Activated CD4-positive, alpha-beta memory T cell treated with anti-CD3 and anti-CD28 coated beads for 36 hours (primary cell): ENCODE measurements at places on chromosomes 4 and X. TPM values are rescaled to one million over a fixed set of nuclear protein-coding genes. Genes with fewer than 3 reads are reported as not detected.

TMEM35A gene
- not detected for total RNA-seq

DNA sequence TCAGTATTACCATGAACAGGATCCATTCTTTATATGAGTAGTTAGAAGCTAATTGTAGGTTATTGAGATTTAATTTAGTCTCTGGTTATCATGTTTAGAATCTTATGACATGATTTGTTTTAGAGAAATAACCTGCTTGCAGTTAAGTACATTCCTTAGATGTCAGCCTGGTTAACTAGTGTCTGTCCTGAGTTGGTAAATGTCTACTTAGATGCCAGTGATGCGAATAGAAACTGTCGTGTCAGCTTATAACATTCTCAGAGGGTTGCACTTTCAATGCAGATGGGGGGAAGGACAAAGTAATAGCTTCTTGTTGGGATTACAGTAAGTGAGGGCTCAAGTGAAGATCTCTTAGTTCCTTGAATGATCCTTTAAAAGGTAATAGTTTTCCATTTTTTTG is 227.8 kb upstream of the SPRY1 start:
- peaks cover 3% of the 10 kb centered on the region for H3K36me3 ChIP-seq
- H3K4me3 ChIP-seq: no peak overlapping the region
- H3K4me1 ChIP-seq: peaks cover 3% of the 10 kb centered on the region
- no peaks in the 10 kb centered on the region for H3K27me3 ChIP-seq
- DNase-seq: no peak

GRCh38 chr4:65367306-65367705 is 303.0 kb downstream of the EPHA5 start:
- no peaks in the 10 kb centered on the region for H3K36me3 ChIP-seq
- DNase-seq: no peak
- H3K27ac ChIP-seq: no peak overlapping the region

DNA sequence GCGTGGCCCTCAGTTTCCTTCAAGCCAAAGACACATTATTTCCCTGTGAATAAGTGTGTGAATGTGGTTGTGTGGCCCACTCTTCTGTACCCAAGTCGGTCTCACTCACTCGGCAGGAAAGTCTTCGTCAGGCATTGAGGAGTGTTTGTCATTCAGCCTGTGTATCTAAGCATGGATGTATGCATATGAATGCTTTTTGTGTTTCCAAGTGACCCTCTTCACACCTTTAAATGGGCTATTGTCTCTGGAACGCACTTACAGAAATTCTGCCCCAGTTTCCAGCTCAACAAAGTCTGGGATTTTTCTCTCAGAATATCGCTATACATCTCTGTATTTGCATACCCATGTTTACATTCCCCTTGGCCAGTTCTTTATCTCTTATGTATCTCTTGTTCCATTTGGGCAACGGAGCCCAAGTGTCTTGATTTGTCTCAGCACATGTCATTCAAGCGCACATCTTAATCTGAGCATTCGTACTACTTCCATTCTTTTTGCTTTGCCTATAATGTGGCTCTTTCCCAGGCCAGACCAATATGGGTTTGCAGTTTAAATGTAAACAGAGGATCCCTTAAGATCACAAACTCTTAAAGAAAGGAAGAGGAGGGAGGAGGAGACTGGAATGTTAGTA is 4.8 kb downstream of the BCOR start:
- H3K36me3 ChIP-seq: peaks cover 4% of the 10 kb centered on the region
- DNase-seq: no peak
- no peaks in the 10 kb centered on the region for H3K27me3 ChIP-seq
- H3K4me1 ChIP-seq: peaks cover 45% of the 10 kb centered on the region
- peak overlapping the region; percentile 3 for H3K4me3 ChIP-seq

DNA sequence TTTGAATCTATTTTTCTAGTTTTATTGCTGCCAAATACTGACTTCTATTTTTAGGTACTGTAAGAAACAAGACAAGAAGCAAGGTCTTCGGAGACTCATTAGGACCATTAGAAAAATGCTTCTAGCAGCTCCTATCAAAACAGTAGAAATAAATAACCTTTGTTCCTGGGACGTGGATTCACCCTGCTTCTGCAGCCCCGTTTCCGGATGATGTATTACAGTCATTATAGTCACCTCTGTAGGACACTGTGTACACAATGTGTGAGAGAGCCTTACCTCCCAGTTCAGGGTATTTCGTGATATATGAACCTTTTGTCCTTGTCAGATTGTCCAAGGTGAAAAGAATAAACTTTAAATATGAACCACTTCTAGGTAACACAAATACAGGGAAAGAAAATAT is 484.0 kb upstream of the TECRL start:
- no peaks in the 10 kb centered on the region for H3K36me3 ChIP-seq
- H3K4me1 ChIP-seq: no peaks in the 10 kb centered on the region
- no peak overlapping the region for H3K4me3 ChIP-seq
- H3K27me3 ChIP-seq: no peaks in the 10 kb centered on the region
- H3K27ac ChIP-seq: no peak overlapping the region

- no peak overlapping the region for H3K4me3 ChIP-seq
- peak overlapping the region; percentile 53 for H3K27ac ChIP-seq
- peaks cover 16% of the 10 kb centered on the region for H3K4me1 ChIP-seq
- no peak for DNase-seq
- peaks cover 16% of the 10 kb centered on the region for H3K36me3 ChIP-seq
These were observed 145.2 kb upstream of the MAB21L2 start for GRCh38 chr4:150436598-150437370.

DNA sequence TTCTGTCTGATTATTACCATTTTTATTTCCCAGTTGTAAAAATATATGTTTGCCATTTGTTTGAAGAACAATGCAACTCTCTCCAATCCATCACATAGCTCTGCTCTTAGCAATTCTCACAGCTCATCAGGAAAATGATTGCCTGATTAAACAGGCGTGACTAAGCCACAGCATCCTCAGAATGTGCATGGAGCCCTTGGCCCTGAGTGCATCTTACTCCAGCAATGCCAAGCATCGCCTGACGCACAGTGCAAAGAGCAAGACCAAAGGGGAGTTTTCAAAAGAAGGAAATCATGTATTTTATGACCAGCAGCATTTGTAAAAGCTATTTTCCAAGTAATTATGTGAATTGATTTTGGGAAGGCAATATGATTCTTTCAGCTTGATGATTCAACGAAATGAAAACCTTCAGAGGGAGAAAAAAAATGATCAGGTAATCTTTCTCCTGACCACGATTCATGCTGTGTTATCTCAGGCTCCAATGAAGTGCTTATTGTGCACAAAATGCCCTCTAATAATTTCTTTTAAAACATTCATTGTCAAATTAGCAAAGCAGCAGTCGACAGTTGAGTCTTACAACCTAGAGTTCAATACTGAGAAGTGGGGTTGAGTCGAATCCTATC is 138.0 kb upstream of the FAM9B start:
- H3K4me3 ChIP-seq: no peak overlapping the region
- peaks cover 2% of the 10 kb centered on the region for H3K36me3 ChIP-seq
- no peak overlapping the region for H3K27ac ChIP-seq

CXCL5 gene
- not detected for total RNA-seq

DNA sequence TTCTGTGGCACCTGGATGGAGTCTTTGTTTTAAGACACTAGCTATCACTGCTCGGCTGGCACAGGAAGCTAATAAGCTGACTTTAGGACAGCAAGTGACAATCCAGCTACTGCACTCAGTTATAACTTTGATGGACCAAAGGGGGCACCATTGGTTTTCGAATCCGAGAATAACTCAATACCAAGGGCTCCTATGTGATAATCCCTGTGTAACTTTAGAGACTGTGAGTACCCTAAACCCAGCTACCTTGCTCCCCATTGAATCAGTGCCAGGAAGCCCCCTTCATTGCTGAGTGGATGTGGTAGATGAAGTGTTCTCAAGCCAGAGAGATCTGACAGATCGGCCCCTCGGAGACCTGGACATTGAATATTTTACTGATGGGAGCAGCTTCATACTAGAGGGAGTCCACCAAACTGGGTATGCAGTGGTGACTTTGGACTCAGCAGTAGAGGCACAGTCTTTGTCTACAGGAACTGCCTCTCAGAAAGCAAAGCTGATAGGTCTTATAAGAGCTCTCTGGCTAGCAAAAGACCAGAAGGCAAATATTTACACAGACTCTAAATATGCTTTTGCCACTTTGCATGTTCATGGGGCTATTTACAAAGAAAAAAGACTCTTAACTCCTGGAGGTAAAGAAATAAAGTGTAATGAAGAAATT is 35.5 kb upstream of the UGT2B7 start:
- no peaks in the 10 kb centered on the region for H3K36me3 ChIP-seq
- no peaks in the 10 kb centered on the region for H3K4me1 ChIP-seq
- no peak overlapping the region for H3K4me3 ChIP-seq
- no peak for DNase-seq

- H3K27me3 ChIP-seq: peaks cover 4% of the 10 kb centered on the region
- no peak overlapping the region for H3K27ac ChIP-seq
- no peak for DNase-seq
- H3K4me3 ChIP-seq: no peak overlapping the region
These were observed 32.2 kb upstream of the MSL3 start for GRCh38 chrX:11725631-11726442.

REPS2 gene
- total RNA-seq: not detected

- H3K4me1 ChIP-seq: no peaks in the 10 kb centered on the region
- no peak overlapping the region for H3K27ac ChIP-seq
- no peaks in the 10 kb centered on the region for H3K36me3 ChIP-seq
- no peak for DNase-seq
These were observed 292.5 kb upstream of the DCAF8L1 start for GRCh38 chrX:28273736-28274135.

DNA sequence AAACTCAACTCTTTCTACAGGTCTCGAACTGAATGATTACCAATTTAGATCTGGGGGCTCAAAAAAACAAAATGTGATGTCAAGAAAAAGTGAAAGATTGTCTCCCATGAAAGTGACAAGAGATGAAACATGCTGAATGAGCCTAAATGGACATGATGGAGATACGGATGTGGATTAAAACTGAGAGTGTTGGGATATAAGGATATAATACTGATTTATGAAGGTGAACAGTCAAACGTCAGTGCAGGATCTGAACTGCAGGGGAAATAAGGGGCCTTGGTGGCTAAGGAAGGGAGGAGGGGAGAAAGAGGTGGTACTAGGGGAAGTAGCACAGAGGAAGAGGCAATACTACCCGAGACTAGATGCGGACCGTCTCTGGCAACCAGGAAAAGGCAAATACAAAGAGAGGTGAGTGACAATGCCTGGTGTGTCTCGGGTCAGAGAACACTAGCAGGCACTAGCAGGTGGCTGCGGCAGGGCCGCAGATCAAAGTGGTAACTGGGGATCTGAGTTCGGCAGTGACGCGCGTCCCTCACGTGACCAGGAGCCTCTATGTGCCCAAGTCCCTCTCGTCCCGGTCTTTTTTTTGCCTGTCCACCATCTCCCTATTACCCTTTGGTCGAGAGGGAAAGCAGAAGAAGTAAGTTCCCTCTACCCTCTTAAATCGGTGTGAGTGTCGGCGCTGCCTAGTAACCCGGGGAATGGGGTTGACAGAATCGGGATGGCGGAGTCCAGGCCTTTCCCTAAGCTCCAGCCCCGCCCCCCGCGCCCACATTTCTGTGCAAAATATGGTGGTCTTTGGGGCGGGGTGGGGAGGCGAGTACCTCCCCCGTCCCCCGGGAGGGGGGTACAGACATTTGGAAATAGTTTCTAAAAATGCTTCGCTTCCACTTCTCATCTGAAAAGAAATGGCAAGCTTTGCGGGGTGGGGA is at the start of gene TCEAL1:
TCEAL1 (plus strand) TSS at position 590 of the 932 bp plus-strand sequence. CDS start 942 bp downstream, outside the sequence.
- no peaks in the 10 kb centered on the region for H3K36me3 ChIP-seq
- peak; percentile 62 for DNase-seq
- H3K27me3 ChIP-seq: no peaks in the 10 kb centered on the region
- peak within 1 kb of the TSS; percentile 70 for H3K27ac ChIP-seq
- H3K4me1 ChIP-seq: peaks cover 17% of the 10 kb centered on the region

- H3K27me3 ChIP-seq: peaks cover 15% of the 10 kb centered on the region
- H3K36me3 ChIP-seq: no peaks in the 10 kb centered on the region
- no peaks in the 10 kb centered on the region for H3K4me1 ChIP-seq
- H3K27ac ChIP-seq: no peak overlapping the region
- no peak overlapping the region for H3K4me3 ChIP-seq
These were observed 19.0 kb upstream of the MAML3 start for GRCh38 chr4:140172960-140173359.

RHOXF2 gene
- not detected for total RNA-seq

DNA sequence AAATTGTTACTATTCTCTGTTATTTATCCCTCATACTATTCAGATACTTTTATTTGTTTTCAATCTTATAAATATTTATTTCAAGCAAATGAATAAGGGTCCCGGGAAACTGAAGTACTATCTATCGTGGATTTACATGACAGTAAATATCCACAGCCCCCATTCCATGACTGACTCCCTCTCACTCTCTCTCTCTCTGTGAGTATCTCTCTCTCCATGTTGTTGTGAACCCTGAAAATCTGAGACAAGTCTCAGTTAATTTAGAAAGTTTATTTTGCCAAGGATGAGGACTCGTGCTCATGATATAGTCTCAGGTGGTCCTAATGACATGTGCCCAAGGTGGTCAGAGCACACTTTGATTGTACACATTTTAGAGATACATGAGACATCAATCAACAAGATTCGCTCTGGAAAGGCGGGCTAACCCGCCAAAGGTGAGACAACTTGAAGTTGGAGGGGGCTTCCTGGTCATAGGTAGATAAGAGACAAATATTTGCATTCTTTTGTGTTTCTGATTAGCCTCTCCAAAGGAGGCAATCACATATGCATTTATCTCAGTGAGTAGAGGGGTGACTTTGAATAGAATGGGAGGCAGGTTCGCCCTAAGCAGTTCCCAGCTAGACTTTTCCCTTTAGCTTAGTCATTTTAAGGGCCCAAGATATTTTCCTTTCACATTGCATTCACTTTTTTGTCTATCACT is 986.4 kb downstream of the NLGN4X start:
- H3K4me1 ChIP-seq: no peaks in the 10 kb centered on the region
- no peak overlapping the region for H3K27ac ChIP-seq
- no peaks in the 10 kb centered on the region for H3K36me3 ChIP-seq
- no peak for DNase-seq
- no peak overlapping the region for H3K4me3 ChIP-seq
- no peaks in the 10 kb centered on the region for H3K27me3 ChIP-seq

DNA sequence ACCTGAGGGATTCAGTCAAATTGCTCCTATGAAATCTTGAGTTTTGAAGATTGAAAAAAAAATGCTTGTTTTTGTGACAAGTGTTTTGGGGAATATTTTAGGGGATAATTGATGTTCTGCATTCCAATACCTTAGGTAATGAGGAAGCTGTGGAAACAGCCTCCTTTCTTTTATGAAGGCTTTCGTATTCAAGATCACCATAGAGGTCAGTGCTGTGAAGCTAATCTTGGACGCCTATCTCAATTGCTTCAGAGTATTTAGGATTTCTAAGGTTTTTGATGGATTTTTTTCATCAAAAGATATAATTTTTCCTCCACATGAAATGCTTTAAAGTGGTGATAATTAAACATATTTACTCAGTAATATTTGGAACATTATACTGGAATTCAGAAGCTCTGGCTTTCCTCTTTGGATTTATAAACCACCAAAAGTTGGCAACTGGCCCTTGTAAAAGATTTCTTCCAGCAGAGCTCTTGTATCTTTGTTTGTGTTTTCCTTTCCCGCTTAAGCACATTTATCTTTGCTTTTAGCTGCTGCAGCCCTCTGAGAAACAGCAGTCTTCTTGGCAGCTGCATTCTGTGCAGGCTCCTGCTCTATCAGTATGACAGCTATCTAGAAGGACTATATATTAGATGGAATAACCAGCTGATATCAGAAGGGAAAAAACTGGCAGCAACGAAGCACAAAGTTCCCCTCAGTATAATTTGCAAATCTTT is 63.7 kb downstream of the HMGB2 start:
- DNase-seq: no peak
- no peaks in the 10 kb centered on the region for H3K4me1 ChIP-seq
- H3K27me3 ChIP-seq: no peaks in the 10 kb centered on the region
- H3K4me3 ChIP-seq: no peak overlapping the region
- no peak overlapping the region for H3K27ac ChIP-seq
- H3K36me3 ChIP-seq: peaks cover 11% of the 10 kb centered on the region

GRCh38 chr4:16636912-16637630 is 261.4 kb downstream of the LDB2 start:
- H3K4me1 ChIP-seq: no peaks in the 10 kb centered on the region
- H3K36me3 ChIP-seq: no peaks in the 10 kb centered on the region
- DNase-seq: no peak
- no peaks in the 10 kb centered on the region for H3K27me3 ChIP-seq
- no peak overlapping the region for H3K27ac ChIP-seq
- no peak overlapping the region for H3K4me3 ChIP-seq
